Stimulated activated CD4-positive, alpha-beta T cell treated with anti-CD3 and anti-CD28 coated beads, Interleukin-4, amount 100 ng/mL, for 48 hours (primary cell): ENCODE measurements at places on chromosomes 5 and 9.

- no peak for DNase-seq
Observed at GRCh38 chr5:135828782-135829127, 5.7 kb upstream of the SLC25A48 start.

DNA sequence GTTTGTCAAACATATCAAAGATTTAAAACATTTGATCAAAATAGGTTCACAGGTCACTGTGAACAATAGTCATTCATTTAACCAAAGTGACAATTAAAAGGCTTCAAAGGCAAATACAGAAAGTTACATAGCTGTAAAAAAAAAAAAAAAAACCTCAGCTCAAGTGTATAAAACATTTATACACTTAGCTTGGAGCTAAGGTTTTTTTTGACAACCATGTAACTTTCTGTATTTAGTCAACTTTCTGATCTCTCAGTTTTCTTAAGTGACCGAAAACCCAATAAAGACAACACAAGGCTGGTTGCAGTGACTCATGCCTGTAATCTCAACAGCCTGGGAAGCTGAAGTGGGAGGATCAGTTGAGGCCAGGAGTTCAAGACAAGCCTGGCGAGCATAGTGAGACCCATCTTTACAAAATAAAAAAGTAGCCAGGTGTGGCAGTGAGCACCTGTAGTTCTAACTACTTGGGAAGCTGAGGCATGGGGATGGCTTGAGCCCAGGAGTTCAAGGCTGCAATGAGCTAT is 16.4 kb upstream of the UBTD2 start:
- no peak for DNase-seq

DNA sequence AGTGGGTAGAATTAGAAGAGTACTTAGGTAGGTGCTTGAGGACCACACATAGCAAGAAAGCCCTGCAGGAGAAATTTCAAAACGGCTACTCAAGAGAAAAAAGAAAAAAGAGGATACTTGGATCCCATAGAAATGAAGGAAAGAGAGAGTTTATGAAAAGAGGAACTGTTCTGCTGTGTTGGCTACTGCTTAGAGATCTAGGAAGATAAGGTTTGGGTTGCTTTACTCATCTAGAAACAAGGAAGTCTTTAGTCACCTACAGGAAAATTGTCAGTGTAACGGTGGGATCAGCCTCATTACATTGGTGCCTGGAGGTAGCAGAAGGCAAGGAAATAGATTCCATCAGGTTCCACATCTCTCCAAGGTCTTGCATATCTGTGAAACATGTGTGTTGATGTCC is 14.8 kb upstream of the C5orf46 start:
- DNase-seq, result no peak

GRCh38 chr9:130667120-130667435 is 2.7 kb downstream of the PRDM12 start:
- no peak for DNase-seq

DNA sequence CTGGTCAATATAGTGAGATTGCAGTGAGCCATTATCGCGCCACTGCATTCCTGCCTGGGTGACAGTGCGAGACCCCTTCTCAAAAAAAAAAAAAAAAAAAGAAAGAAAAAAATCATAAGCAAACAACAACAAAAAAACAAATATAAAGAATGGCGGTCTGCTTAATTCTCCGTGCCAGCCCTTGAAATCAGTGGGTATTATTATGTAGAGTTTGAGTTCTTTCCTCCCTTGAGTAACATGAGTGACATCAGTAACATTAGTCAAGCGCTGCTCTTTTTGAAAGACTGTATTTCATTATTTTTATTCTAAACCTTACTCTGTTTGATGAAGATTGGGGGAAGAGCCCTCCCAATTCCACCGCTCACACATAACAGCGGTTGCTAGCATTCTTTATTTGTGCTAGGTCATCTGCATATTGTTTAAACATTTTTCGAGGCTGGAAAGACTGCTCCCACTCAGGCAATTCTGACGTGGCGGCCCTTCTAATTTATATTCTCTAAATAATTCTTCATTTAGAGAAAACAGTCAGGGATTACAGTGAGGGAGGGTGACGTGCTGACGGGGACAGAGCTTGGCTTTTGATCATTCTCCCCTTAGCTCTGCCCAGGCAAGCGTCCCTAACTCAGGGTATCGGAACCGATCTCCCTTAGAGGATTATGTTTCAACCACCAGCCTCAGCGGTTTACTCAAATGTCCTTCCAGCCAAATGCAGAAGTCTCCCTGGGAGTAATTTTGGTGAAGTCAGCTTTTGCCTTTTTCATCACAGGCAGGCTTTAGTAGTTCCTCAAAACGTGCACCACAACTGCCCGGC is 860 bp upstream of the MARCHF6 start:
- DNase-seq, result no peak

- DNase-seq, result no peak
Observed at GRCh38 chr9:136541179-136541578, 4.7 kb downstream of the NOTCH1 start.

- no peak for DNase-seq
Observed at GRCh38 chr5:98798371-98798770, 24.9 kb downstream of the RGMB start.

DNA sequence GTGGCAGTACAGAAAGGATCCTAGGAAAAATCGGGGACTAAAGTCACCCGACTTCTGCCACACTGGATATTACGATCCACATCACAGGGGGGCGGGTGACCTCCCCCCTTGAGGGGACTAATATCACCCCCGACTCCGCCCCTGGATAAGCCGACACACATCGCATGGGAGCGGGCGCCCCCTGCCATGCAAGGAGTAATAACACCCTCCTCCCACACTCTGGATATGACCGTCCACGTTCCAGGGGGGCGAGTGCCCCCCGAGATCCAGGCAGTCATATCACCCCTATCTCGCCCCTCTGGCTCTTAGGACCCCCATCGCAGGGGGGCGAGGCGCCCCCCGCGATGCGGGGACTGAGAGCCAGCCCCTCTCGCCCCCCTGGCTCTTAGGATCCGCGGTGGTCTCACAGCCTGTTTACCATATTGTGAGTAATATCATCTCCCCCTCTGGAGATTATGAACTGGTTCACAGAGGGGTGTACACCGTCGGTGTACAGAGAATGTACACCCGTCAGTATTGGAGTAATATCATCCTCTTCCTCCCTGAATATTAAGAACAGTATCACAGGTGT is 423.0 kb downstream of the DIRAS2 start:
- DNase-seq, result peak; percentile 18

GRCh38 chr9:4299005-4299795 is 668 bp downstream of the GLIS3 start:
- DNase-seq, result peak; percentile 22

DNA sequence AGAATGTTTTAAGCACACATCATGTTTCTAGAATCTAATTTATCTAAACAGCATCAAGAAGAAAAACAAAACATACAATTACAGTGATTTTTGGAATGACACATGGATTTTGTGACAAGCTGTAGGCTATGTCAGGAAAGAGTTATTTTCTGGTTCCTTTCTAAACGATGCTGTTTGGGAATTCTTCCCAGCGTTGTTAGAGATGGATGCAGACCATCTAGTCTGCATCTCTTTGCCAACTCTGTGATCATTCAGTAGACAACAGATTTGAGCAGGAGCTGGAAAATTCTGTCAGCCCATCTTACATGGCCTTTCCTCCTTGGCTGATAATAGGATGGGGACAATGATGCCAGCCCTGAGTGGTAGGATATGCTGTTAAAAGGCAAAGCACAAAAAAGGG is 295.7 kb upstream of the TRPC7 start:
- DNase-seq, result no peak

GRCh38 chr5:126924331-126925033 is 105.9 kb downstream of the MARCHF3 start:
- DNase-seq, result no peak

DNA sequence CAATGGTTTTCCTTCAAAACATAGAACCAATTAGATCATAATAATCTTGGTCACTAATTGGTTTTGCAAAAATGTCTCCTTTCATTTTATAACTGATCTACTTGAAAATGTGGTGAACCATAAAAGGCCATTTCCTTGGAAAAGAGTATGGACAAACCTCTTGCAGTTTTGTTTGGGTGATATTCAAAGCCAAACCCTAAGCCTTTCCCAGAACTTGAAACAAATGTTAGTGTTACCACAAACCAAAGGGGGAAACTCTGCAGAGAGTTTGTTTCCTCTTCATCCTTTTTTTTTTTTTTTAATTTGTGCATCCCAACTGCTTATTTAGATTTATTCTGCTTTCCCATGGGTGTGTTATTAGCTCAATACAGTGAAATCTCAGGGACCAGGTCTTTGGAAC is 204.4 kb upstream of the ADAMTSL1 start:
- DNase-seq, result no peak
